ENCODE measurements at places on chromosomes 4 and X. TPM values are rescaled to one million over a fixed set of nuclear protein-coding genes. Genes with fewer than 3 reads are reported as not detected.

- no peak for DNase-seq
- no peak overlapping the region for H3K27ac ChIP-seq
- no peaks in the 10 kb centered on the region for H3K27me3 ChIP-seq
- peaks cover 20% of the 10 kb centered on the region for H3K4me1 ChIP-seq
- no peaks in the 10 kb centered on the region for H3K36me3 ChIP-seq
- H3K4me3 ChIP-seq: no peak overlapping the region
Observed at GRCh38 chr4:55393461-55394320, 2.1 kb upstream of the TMEM165 start.

DNA sequence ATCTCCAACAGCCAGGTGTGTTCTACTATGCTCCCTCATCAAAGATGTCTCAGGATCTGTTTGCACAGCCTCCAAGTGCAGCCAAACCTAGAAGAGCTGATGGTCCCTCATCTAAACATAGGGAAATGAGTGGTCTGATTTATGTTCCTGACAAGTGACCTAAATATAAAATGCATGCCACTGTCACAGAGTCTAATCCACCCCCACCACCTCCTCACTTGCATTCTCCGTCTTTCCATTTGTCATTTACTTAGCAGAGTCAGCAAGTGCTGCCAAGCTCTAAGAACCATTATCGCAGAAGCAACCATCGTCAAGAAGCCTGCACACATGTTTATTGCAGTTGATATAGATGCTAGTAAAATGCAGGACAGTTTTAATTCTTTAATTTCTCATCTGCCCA lies 33.1 kb upstream of the VCX3A start:
- DNase-seq: no peak
- no peak overlapping the region for H3K27ac ChIP-seq
- no peaks in the 10 kb centered on the region for H3K27me3 ChIP-seq
- H3K36me3 ChIP-seq: no peaks in the 10 kb centered on the region
- H3K4me3 ChIP-seq: no peak overlapping the region

DNA sequence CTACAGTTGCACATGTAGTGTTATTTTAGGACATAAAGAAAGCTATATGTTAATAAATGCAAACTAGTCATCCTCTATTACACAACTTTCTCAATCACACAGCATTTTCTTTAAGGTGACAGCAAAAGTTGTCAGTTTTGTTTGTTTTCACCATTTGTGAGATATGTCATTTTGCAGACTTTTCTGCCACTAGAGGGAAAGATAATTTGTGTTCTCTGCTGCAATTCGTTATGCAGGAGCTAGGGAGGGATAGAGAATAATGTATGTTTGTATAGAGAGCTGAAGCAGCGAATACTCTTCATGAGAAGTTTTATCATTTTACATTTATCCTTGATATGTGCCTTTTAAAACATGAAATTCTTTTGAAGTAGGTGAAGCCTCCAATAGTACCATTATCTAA lies 670.6 kb upstream of the ATOH1 start:
- H3K27ac ChIP-seq: no peak overlapping the region
- no peak for DNase-seq
- no peaks in the 10 kb centered on the region for H3K4me1 ChIP-seq

GRCh38 chr4:61431131-61431530 lies 231.0 kb downstream of the ADGRL3 start:
- no peaks in the 10 kb centered on the region for H3K36me3 ChIP-seq
- no peaks in the 10 kb centered on the region for H3K4me1 ChIP-seq
- H3K27me3 ChIP-seq: no peaks in the 10 kb centered on the region

GRCh38 chrX:16578218-16578617 lies 71.7 kb upstream of the S100G start:
- no peaks in the 10 kb centered on the region for H3K4me1 ChIP-seq
- H3K4me3 ChIP-seq: no peak overlapping the region
- H3K27me3 ChIP-seq: no peaks in the 10 kb centered on the region
- no peaks in the 10 kb centered on the region for H3K36me3 ChIP-seq
- no peak overlapping the region for H3K27ac ChIP-seq
- DNase-seq: no peak

DNA sequence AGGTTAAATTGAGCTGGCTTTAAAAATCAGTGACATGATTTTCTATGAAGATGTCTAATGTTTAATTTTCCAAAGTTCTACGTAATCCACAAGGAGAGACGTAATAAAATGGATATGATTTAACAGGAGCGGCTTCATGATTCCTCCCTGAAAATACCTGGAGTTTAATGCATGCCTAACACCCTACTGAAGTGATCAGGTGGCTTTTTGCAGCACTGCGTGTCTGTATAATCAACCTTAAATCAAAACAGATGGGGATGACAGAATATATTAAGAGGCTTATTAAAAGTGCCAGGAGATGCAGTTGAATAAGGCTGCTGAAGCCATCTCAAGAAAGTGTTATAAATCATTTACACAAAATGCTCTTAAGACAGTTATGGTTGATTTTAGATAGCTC lies 112.4 kb upstream of the TLR3 start:
- no peak for DNase-seq
- H3K36me3 ChIP-seq: no peaks in the 10 kb centered on the region
- H3K27ac ChIP-seq: no peak overlapping the region
- H3K27me3 ChIP-seq: no peaks in the 10 kb centered on the region
- no peak overlapping the region for H3K4me3 ChIP-seq

Gene JCHAIN
- total RNA-seq: 27.7 TPM

Gene SERPINA7
- not detected for total RNA-seq
